NCI-H2171 (cell line): ENCODE measurements at places on chromosomes 16 and 17.

DNA sequence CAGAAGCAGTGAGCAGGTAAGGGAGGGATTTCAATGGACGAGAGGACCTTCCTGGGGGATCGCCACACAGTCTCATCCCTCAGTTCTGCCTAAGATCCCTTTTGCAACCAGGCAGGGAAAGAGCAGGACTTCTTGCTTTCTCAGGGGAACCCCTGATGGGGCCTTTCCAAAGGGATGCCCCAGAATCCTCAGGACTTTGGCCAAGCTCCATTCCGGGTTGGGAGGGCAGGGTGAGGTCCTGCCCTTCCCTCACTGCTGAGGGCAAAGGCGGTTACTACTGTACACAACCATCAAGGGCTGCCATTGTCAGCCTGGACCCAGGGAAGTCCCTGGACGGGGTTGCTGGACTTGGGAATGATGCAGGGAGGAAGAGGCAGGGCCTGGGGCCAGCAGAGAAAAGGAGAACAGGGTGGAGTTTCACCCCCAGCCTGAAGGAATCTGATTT, 9.7 kb downstream of the PRR29 start:
- no peak for DNase-seq

DNA sequence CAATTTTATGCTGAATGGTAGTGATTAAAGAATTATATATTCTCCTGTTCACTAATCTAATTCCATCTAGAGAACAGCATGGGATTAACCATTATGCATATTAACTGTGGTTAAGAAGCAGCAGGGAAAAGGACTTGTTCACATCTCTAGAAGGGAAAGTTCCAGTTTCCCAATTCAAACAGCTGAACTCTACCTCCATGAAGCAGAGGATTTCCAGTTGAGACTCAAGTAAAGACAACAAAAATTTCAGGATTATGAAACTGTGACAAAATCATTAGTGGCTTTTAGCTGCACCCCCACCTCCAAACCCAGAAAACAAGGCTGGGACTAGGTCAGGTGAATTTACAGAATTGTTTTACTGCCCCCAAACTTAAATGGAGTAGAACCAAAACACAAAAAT, 73.6 kb downstream of the USP32 start:
- DNase-seq: no peak

GRCh38 chr16:75647112-75647491, 363 bp downstream of the KARS1 start:
- no peak for DNase-seq

GRCh38 chr16:14627078-14627477, 3.0 kb downstream of the PARN start:
- no peak for DNase-seq

DNA sequence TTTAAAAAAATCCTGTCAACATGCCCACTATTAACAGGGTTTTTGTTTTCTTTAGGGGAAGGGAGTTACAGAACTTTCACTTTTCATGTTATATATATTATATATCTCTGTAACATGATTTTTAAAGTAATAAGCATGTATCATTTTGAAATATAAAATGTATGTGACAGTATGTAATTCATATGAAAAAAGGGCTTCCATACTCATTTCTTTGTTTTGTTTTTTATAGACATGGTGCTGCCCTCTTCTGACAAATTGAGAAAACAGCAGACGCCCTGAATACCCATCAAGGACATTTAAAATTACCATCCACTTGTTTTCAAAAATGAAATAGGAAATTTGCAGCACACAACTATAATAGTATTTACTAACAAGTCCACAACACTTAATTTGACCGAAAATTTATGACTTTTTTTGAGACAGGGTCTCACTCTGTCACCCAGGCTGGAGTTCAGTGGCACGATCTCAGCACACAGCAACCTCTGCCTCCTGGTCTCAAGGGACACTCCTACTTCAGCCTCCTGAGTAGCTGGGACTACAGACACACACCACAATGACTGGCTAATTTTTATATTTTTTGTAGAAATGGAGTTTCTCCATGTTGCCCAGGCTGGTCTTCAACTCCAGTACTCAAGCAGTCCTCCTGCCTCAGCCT, 30.4 kb downstream of the CFDP1 start:
- peak; percentile 10 for DNase-seq

DNA sequence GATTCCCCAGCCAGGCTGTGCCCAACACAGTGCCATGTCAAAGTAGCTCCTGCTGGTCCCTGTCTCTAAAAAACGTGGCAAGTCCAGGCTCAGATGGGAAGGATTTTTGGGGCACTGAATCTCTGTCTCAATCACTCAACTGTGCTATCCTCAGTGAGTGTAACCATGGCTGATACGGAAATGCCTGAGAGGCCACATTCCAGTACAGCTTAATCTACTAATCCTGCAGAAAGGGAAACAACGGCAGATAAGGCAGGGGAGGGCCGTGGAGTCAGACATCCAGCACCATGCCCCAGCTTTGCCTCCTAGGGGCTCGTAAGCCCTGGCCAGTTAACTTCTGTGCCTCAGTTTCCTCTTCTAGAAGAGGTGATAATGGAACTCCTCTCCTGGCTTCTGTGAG, 251.7 kb downstream of the CPPED1 start:
- DNase-seq: no peak

- no peak for DNase-seq
Measured at GRCh38 chr16:52741351-52741750, 194.4 kb upstream of the TOX3 start.

GRCh38 chr16:23807028-23807427, 28.8 kb upstream of the PRKCB start:
- DNase-seq: no peak

GRCh38 chr16:89023621-89024511, 46.9 kb upstream of the CBFA2T3 start:
- DNase-seq: peak; percentile 75

- DNase-seq: no peak
Measured at GRCh38 chr17:77231076-77231871, 90.5 kb downstream of the SEC14L1 start.

GRCh38 chr16:10760858-10761257, 17.2 kb downstream of the NUBP1 start:
- no peak for DNase-seq

DNA sequence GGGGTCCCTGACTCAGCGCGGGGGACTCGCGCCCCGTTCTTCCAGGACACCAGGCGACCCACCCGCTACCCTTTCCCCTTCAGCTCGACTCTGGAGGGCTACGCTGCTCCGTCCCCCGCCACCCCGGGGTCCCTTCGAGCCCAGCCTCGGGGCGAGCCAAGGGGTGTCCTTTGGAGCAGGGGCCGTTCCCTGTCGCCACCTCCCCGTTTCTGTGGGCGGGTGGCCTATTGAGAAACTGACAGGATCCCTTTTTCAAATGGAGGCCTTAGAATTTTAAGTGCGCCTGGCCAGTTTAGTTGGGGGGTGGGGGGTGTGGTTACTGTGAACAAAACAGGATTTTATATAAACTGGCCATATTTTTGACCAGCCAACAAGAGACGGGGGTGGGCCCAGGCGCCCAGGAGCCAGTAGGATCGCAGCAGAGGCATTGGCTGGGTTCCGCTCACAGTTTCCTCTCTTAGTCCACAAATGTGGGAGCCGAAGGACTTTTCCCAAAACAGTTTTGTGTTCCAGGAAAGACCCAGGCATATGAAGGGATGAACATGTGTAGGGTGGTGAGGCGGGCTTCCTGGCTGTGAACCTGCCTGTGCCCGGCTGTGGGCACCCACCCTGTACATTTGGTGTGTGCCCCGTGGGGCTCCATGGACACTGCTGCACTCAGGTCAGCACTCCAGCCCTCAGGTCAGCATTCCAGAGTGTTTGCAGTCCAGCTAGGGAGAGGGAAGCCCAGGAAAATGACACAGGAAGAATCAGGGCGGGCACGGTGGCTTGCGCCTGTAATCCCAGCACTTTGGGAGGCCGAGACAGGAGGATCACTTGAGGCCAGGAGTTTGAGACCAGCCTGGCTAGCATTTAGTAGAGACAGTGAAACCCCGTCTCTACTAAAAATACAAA, 722 bp upstream of the TIMP2 start:
- DNase-seq: no peak

DNA sequence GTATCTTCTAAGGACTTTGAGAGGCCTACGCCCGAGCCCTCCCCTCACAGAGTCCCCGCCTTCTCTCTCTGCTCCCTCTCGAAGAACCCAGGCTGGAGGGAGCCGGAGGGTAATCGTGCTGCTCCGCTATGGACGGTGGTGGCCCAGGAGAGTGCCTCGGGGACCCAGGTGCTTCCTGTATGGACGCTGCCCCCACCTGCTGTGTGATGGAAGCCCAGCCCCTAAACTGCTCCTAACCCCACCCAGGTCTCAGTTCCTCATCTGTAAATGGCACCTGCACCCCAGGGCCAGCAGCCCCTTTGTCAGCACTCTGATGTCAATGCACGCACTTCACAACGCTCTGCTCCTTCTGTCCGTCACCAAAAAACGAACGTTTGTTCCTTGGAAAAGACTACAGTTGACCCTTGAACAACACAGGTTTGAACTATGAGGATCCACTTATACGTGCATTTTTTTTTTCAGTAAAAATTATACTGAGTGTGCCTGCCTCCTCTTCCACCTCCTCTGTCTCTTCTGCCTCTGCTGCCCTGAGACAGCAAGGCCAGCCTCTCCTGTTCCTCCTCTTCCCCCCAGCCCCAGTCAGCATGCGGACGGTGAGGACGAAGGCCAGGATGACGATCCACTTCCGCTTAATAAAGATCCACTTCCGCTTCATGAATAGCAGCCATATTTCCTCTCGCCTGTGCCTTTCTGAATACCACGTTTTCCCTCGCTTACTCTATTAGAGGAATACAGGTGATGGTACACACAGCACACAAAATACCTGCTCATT, 118.3 kb downstream of the BANP start:
- no peak for DNase-seq

- no peak for DNase-seq
Measured at GRCh38 chr17:67942810-67943209, 53.5 kb downstream of the C17orf58 start.

GRCh38 chr16:50015631-50016030, 9.4 kb upstream of the CNEP1R1 start:
- no peak for DNase-seq

DNA sequence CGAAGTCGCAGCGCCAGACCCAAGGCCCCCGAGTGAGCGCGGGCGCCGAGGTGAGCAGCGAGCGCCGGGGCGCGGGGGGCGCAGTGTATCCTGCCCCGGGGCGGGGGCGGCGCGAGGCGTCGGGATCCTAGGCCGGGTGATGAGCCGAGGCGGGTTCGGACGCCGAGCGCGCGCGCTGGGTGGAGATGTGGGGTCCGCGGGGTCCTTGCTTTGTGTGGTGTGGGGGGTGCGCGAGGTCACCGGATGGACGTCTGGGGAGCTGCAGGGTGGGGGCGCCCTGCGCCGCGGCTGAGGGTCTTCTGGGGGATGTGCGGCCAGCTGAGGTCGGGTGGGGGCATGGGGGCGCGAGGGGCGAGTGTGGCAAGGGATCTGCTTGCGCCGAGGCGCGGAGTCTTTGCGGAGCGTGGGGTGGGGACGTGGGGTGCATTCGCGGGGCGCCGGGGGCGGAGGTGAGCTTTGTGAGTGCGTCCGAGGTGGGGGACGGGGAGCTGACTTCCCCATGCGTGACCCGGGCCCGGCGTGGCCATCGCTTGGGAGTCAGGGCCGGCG, 560 bp downstream of the RAI1 start:
- DNase-seq: no peak

DNA sequence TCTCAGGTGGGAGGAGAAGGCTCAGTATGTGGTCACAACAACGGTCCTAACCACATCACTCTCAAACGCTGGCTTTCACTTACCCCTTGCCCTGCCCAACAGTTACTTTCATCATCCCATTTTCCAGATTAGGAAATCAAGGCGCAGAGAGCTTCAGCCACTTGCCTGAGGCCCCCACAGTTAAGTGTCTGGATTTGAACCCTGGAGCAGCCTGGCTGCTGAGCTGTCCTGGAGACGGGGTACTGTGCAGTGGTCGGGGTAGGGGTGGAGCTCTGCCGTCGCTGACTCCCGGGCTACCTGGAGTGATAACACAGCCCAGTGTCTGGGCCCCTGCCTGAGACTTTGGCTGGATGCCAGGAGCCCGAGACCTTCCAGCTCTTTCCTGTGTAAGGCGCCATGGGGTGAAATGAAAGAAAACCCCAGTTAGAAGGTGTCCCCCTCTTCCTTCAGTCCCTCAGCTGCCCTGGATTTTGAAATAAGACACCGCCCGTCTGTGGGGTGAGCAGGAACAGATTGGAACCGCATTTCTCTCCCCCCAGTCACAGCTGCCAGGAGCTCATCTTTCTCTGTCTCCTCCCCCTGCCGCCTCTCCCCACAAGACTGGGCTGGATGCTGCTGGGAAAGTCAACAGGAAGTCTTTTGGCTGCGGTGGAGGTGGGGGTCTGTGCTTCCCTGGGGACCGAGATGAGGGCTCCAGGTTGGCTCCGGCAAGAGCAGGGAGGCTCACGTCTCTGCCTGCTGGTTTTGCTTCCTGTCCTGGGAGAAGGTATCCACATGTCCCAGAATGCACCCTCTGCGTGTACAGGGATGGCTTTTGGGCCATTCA, 280.2 kb downstream of the SEC14L1 start:
- peak; percentile 99 for DNase-seq

- peak; percentile 86 for DNase-seq
Measured at GRCh38 chr17:74677558-74678466, 34.9 kb downstream of the CD300LF start.

DNA sequence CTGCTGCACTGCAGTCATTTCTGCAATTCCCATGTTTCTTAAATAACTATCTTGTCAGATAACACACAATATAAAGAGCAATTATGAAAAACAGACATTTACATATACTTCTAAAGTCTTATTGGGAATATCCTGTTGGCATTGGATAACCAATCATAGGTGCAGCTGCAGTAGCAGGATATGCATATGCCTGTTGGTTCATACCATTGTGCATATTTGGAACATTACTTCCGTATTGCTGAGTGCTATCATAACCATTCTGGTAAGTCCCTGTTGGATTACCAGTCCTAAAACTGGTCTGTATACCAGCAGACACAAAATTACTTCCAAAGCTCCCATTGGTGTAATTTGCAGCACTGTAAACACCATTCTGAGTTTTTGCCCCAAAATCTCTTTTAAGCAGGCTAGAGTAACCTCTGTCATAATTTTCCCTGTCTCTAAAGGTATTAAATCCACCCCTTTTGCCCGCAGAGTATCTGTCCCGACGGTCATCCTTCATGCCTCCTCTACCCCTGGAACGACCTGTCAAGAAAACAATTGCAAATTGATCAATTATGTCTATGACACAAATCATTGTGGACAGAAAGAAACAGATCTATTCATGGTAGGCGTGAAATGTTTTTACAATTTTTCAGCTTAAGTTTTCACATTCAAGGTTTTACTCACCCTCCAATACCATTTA, 3.1 kb upstream of the POLG2 start:
- no peak for DNase-seq

DNA sequence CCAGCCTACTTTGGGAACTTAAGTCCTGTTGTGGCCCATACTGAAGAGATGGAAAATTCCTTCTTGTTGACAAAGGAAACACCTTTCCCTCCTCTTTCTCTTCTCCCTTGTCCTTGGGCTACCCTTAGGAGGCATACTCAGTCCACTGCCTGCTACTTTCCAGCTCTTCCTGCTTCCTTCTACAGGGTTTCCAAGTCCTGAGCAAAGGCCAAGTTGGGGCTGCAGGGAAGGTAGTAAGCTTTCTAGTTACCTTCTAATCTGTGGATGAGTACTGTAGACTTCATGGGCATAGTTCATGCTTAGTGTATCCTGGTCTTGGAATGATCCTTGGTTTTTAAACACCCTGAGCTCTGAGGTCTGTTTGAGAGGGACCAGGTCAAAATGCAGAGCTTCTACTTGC, 299.2 kb upstream of the MAF start:
- no peak for DNase-seq
